ENCODE measurements at places on chromosomes 6 and 20. TPM values are rescaled to one million over a fixed set of nuclear protein-coding genes. Genes with fewer than 3 reads are reported as not detected.

- peak; percentile 26 for DNase-seq
- H3K36me3 ChIP-seq: no peaks in the 10 kb centered on the region
- H3K27ac ChIP-seq: no peak overlapping the region
- H3K27me3 ChIP-seq: peaks cover 39% of the 10 kb centered on the region
- H3K4me1 ChIP-seq: peaks cover 4% of the 10 kb centered on the region
Observed at GRCh38 chr20:51800060-51800871, 2.1 kb downstream of the SALL4 start.

Gene BPI
- polyA plus RNA-seq: not detected

- peaks cover 11% of the 10 kb centered on the region for H3K27me3 ChIP-seq
- H3K4me1 ChIP-seq: no peaks in the 10 kb centered on the region
- DNase-seq: no peak
- H3K27ac ChIP-seq: no peak overlapping the region
Observed at GRCh38 chr20:37161830-37162549, 17.1 kb upstream of the RPN2 start.

Gene TRAPPC3L
- polyA plus RNA-seq: 0.28 TPM

Gene MYLK4
- 0.22 TPM for polyA plus RNA-seq

DNA sequence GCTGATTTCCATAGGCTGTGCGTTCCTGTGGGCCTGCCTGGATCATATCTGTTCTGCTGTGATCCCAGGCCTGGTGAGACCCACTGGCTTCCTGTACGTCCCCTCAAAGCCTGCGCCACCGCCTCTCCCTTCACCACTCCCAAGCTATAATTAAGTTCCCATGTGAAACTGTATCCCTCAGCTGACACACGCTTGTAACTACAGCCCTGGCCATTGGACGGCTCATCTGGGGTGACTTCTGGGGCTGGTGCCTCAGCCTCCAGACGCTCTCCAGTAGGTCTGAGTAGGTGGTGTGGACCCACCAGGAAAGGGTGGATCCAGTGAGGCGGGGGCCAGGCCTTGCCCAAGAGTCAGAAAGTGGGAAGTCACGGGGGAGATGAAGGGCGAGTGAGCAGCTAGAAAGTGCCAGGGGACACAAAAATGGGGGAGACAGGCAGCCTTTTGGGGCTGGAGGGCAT is 21.0 kb downstream of the PPARD start:
- peaks cover 20% of the 10 kb centered on the region for H3K4me1 ChIP-seq
- no peak overlapping the region for H3K4me3 ChIP-seq
- H3K27ac ChIP-seq: no peak overlapping the region
- DNase-seq: no peak
- no peaks in the 10 kb centered on the region for H3K36me3 ChIP-seq
- H3K27me3 ChIP-seq: no peaks in the 10 kb centered on the region

DNA sequence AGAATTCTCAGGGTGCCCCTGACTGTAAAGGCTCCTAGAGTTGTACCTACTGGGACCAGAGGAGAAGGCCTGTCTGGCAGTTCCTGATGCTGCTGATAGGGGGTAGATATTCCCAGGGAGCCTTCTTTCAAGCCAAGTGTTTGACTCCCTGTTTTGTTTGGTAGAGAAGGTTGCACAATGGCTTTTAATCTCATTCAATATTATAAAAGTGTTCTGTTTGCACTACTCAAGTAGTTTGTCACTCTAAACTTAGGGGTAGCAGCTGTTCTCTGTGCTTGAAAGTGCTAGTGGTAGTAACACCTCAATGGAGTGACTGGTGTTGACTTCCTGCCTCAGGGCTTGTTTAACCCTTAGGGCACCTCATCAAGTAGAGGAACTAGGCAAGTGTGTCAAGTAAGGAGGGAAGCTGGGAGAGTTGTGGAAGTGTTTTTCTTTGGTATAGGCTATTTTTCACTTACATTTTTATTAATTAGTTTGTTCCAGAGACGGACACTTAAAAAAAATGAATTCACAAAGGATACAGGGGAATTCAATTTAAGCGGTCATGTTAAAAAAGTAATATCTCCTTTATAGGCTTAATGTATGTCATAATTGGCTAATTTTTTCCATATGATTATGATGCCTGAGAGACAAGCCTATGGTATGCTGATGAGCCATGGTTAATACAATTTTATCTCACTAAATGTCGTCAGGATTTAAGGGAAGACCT is 38.1 kb downstream of the BICRAL start:
- no peak overlapping the region for H3K4me3 ChIP-seq

DNA sequence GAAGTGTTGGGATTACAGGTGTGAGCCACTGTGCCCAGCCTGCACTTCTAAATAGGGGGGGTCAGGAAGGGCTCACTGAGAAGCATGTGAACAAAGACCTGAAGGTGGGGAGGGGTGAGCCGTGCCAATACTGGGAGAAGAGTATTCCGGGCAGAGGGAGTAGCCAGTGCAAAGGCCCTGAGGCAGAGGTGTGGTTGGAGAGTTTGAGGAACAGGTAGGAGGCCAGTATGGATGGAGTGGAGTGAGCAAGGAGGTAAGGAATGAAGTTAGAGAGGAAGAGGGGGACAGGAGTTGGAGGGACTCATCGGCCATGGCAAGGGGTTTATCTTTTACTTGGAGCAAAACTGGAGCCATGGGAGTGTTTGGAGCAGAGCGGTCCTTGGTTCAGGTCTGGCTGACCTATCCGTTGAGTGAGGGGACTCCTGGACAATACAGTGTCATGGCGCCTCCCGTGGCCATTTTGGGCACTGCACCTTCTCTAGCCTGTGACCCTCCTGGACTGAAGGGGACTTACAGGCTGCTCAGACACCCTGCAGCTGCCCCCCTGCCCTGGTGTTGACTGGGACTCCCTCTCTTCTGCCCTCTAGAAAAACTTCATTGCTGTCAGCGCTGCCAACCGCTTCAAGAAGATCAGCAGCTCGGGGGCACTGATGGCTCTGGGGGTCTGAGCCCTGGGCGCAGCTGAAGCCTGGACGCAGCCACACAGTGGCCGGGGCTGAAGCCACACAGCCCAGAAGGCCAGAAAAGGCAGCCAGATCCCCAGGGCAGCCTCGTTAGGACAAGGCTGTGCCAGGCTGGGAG is 12.1 kb downstream of the FOXS1 start:
- H3K27ac ChIP-seq: no peak overlapping the region
- H3K4me3 ChIP-seq: no peak overlapping the region
- peaks cover 25% of the 10 kb centered on the region for H3K27me3 ChIP-seq
- H3K36me3 ChIP-seq: no peaks in the 10 kb centered on the region
- H3K4me1 ChIP-seq: peaks cover 9% of the 10 kb centered on the region
- no peak for DNase-seq

Data from keratinocyte (primary cell).